Tibial artery (tissue), 4 donors: ENCODE measurements at places on chromosomes 3 and 15.
A peak's percentile ranks its signal among the peaks of the same experiment; 100 is the strongest.

DNA sequence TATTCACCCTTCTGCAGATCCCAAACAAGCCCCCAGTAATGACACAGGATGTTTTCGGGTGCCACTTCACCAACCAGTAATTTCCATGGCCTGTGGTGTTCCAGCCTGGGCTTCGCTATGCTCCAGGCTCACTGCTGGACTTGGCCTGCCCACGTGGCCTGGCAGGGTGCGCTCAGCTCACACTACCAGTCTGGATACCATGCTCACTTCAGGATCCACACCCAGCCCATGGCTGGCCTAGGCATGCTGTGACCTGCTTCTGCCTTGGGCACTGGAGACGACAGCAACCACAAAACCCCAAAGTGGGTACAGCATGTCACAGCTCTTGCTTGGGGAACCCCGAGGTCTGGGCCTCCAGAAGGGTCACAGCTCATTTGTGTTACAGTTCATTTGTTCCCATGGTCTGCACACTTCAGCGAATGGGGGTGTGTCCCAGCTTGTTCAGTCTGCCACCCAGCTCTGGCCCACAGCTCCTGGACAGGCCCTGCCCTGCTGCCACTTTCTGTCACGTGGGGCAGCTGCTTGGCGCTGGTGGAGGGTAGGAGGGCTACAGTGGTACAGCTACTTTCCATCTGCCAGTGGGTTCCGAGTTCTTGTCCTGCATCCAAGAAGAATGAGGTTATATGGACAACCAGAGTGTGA, 650.8 kb downstream of the MCTP2 start:
- no peak for DNase-seq
- no peaks in the 10 kb centered on the region for H3K36me3 ChIP-seq
- no peaks in the 10 kb centered on the region for H3K27me3 ChIP-seq
- H3K4me1 ChIP-seq: no peaks in the 10 kb centered on the region
- no peak overlapping the region for H3K27ac ChIP-seq

DNA sequence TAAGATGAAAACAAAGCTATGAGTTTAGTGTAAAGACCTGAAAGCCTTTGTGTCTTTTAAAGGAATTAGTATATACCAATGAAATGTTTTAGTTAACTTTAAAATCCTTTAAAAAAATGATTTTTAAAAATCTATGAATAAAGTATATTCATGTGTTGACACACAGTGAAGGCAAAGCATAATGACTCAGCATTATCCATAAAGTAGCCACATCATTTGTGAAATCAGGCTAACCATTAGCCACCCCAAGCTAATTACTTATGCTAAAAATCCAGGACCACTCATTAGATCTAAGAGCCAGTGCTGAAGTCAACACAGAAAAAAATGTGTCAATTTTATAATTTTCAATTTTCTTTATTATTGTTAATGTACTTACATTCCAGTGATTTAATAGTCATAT, 310.2 kb downstream of the TBC1D5 start:
- H3K4me3 ChIP-seq: no peak overlapping the region
- H3K27me3 ChIP-seq: no peaks in the 10 kb centered on the region
- peak overlapping the region; percentile 7 for H3K27ac ChIP-seq
- H3K4me1 ChIP-seq: peaks cover 10% of the 10 kb centered on the region

GRCh38 chr15:99406716-99407487, 155.6 kb downstream of the LRRC28 start:
- H3K27ac ChIP-seq: peak overlapping the region; percentile 65
- no peak overlapping the region for H3K4me3 ChIP-seq
- H3K27me3 ChIP-seq: no peaks in the 10 kb centered on the region
- no peaks in the 10 kb centered on the region for H3K36me3 ChIP-seq
- no peak for DNase-seq

GRCh38 chr3:185789891-185790830, 34.7 kb downstream of the IGF2BP2 start:
- no peak for DNase-seq
- no peak overlapping the region for H3K4me3 ChIP-seq
- H3K27me3 ChIP-seq: no peaks in the 10 kb centered on the region
- H3K4me1 ChIP-seq: no peaks in the 10 kb centered on the region

DNA sequence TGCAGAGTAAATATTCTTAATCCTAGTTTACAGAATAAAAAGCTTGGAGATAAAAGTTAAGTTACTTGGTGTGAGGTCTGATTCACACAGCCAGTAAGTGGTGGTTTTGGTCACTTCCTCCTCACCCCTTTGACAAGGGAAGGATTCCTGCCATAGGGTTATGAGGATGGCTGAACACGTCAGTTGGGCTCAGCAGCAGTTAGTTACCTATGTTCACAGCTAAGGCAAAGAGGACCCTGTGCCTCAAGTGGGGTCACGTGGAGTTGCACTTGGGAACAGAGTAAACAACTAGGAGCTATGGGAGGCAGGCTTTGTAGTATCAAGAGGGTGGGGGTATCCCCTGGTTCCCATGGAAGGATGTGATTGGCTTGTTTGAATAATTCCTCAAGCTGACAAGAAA, 232.2 kb downstream of the UBE2E2 start:
- no peaks in the 10 kb centered on the region for H3K27me3 ChIP-seq
- H3K36me3 ChIP-seq: no peaks in the 10 kb centered on the region
- H3K4me1 ChIP-seq: no peaks in the 10 kb centered on the region
- no peak overlapping the region for H3K4me3 ChIP-seq
- no peak for DNase-seq
